ENCODE measurements at places on chromosomes 13 and 19. TPM values are rescaled to one million over a fixed set of nuclear protein-coding genes. Genes with fewer than 3 reads are reported as not detected.
A peak's percentile ranks its signal among the peaks of the same experiment; 100 is the strongest.

DNA sequence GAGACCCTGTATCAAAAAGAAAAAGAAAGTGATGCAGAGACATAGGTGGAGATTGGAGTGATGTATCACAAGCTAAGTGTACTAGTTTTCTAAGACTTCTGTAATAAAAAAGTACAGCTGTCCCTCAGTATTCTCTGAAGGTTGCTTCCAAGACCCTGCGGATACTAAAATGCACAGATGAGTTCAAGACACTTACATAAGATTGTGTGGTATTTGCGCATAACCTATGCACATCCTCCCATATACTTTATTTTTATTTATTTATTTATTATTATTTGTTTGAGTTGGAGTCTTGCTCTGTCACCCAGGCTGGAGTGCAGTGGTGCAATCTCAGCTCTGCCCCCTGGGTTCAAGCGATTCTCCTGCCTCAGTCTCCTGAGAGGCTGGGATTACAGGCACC, 13.6 kb upstream of the HAS1 start:
- no peak for DNase-seq

GRCh38 chr13:80727321-80727975, 386.5 kb upstream of the SPRY2 start:
- no peak for DNase-seq

DNA sequence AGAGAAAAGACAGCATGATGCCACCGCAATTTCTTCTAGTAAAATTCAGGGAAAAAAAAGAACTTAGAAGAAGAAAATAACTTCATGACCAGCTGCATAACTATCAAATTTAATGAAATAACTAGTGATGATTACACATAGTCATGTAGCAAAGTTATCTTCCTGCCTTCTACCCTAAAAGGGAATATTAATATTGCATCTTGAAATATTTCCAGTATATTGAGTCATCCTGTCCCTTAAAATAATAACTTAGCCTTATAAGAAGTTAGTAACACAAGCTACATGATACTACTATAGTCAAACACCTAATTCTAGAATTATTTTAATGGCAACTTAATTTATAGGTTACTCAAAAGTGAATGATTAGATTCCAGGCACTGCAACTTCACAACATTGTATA, 289.2 kb downstream of the KLF12 start:
- no peak for DNase-seq

- peak; percentile 82 for DNase-seq
Measured at GRCh38 chr19:58581227-58582141, 8.3 kb upstream of the MZF1 start.

DNA sequence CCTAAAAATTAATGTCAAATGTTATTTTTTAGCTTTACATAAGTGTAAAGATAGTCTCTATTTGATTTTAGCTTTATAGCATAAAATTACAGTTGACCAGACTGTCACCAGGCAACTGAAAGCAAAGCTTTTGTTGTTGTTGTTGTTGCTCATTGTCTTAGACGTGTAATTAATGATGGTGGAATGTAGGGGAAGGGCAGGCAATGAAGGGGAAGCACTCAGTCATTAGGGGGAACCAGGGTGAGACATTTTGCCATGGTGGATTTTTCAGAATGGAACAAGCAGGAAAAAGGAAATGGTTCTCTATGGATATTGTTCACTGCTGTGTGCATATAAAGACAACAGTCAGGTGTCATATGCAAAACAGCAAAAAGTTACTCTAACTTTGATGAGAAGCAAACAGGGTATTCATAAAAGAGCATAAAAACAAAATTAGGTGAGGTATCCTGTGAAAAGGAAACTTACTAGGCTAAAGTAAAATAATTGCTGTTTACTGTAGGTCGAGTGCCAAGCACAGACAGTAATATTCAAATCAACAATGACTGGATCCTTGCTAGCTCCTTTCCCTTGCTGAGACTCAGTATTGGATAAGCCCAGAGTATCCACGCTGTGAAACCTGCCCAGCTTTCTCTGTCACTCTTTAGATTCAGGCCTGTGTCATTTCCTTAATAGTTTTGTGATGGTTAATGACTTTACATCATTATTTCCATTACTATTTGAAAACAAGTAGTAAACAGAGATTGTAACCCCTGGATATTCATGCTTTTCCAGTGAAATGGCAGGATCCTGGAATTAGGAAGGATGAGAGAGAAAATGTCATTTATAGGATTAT, 110.5 kb downstream of the LRCH1 start:
- DNase-seq: no peak

- DNase-seq: no peak
Measured at GRCh38 chr13:38804061-38804460, 117.2 kb downstream of the FREM2 start.

- no peak for DNase-seq
Measured at GRCh38 chr19:52214241-52214640, 24.4 kb downstream of the PPP2R1A start.

- DNase-seq: no peak
Measured at GRCh38 chr13:95503662-95504061, 48.9 kb upstream of the CLDN10 start.

- DNase-seq: no peak
Measured at GRCh38 chr19:8973501-8974091, 36.6 kb downstream of the MUC16 start.

DNA sequence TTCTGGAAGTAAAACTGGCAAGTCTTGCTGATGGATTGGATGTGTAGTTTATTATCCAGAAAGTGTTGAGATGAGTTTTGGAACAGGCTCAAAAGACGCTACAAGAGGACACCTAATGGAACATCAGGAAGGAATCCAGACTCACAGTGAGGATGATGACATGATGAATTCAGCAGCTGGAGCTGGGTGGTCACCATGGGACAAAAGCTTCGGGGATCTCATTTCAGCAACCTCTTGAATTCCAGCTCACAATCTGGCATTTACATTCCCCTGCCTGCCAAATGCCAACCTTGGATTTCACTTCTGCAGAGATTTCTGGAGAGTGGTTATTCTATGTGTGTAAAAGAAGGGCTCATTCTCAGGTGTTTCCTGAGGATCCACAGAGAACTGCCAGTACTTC, 288.0 kb upstream of the TMTC4 start:
- no peak for DNase-seq

DNA sequence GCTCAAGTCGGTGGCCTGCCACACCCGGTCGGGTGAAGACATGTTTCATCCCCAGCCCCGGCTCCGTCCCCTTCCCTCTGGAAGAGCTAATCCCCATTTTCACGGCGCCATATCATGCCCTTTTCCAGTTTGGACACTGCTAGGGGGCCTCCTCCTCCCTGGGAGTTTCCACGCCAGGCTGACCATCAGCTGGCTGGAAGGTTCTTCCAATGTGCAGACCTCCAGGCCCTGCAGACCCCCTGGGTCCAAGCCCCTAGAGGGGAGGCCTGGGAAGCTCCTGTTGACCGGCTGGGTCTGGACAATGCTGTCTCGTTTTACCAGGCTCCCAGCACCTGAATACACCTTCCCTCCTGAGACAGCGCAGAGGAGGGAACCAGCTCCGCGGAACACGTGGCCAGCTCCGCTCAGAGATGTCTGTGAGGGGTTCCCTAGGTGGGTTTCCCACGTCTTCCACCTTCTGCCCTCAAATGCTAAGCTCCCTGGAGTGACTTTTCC, 44.7 kb upstream of the RANBP3 start:
- DNase-seq: no peak

DNA sequence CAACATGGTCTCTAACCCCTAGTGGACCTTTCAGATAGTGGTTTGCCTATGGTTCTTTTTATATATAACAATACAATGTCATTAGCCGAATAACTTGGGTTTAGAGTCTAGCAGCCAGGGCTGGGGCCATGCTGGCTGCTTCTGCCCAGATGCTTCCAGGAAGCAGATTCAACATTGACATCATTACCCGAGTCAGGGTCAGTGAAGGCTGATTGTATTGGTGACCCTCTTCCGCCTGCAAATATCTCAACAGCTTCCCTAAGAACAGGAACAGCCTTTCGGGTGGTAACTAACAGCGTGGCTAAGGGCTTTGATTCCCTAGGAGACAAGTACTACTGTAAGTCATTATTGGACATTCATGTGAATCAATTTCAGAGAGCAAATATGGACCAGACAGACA, 476.4 kb downstream of the UQCRFS1 start:
- no peak for DNase-seq

- DNase-seq: no peak
Measured at GRCh38 chr13:110306960-110307766, at the start of the genes COL4A1 and COL4A2. Gene COL4A1, minus strand, starts transcription at chr13:110307157. Its CDS starts 130 bp downstream, at chr13:110307027. Gene COL4A2, plus strand, starts transcription at chr13:110307284. Its CDS starts 620 bp downstream, at chr13:110307904.

GRCh38 chr13:40127476-40127875, 472.0 kb downstream of the COG6 start:
- DNase-seq: no peak

GRCh38 chr13:22235950-22236290, 565.0 kb downstream of the FGF9 start:
- DNase-seq: no peak

DNA sequence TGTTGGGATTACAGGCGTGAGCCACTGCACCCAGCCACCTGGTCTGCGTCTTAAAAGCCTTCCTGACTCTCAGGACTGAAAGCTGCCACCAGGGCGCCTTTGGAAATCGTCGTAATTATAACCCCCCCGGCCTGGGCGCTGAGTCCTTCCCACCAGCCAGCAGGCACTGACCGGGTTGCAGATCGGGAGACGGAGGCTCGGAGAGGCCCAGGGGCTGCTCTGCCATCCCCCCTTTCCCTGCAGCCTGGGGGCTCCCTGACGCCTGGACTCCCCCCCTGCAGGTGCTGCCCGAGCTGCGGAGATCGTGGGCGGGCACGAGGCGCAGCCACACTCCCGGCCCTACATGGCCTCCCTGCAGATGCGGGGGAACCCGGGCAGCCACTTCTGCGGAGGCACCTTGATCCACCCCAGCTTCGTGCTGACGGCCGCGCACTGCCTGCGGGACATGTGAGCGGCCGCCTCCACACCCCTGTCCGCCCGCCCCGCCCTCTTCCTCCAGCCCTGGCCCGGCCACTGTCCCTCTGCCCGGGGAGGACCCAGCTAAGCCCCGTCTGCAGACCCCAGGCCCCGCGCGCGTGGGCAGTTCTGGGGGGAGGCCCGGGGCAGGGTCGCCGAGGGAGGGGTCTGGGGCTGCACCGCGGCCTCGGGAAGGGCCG, 2.5 kb downstream of the PRTN3 start:
- DNase-seq: no peak

- no peak for DNase-seq
Measured at GRCh38 chr19:50943074-50943828, 9.6 kb downstream of the KLK5 start.

- DNase-seq: no peak
Measured at GRCh38 chr13:110877737-110878258, 37.1 kb downstream of the ANKRD10 start.

GRCh38 chr19:30696514-30696913, 324.3 kb downstream of the ZNF536 start:
- DNase-seq: no peak

DNA sequence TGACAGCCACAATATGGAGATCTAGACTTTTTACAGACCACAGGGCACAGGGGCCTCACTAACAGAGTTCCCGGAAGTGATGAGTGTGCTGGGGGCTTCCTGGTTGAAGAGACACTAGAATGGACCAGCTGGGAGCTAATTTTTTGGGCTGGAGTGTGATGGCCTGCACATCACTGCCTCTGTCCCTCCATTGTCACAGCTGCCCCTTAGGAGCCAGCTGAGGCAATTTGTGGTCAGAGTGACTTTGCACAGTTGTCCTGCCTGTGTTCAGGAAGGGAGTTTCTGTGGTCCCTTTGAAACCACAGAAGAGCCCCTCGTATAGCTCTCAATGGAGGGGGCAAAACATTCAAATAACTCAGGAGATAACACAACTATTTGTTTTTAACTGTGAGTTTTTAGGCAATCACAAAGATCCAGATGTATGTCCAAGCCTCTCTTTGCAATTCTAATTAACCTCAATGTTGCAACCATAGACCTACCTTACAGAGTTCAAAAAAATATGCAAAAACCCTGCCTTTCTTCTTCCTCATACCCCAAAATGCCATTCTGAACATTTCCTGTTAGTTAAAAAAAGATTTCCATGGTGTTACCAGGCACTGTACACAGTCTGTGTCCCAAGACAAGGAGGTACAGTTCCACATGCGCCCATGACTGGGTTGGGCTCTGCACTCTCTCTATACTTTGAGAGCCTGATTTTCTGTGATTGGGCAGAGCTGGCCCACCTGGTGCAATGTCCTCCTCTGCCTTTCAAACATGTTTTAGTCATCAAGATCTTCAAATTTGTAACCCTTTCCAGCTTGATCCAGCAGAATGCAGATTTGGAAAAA, 2.4 kb downstream of the ALOX5AP start:
- no peak for DNase-seq

GRCh38 chr13:80039000-80039399, 301.9 kb downstream of the SPRY2 start:
- no peak for DNase-seq

- DNase-seq: no peak
Measured at GRCh38 chr19:17420475-17420924, 653 bp downstream of the MVB12A start.

- no peak for DNase-seq
Measured at GRCh38 chr19:1108291-1109031, 4.7 kb downstream of the GPX4 start.

GRCh38 chr13:25001476-25002206, 94.3 kb upstream of the PABPC3 start:
- DNase-seq: no peak

- no peak for DNase-seq
Measured at GRCh38 chr13:109348519-109349258, 437.7 kb downstream of the IRS2 start.

GRCh38 chr13:76378767-76379166, 507.4 kb downstream of the KCTD12 start:
- no peak for DNase-seq

DNA sequence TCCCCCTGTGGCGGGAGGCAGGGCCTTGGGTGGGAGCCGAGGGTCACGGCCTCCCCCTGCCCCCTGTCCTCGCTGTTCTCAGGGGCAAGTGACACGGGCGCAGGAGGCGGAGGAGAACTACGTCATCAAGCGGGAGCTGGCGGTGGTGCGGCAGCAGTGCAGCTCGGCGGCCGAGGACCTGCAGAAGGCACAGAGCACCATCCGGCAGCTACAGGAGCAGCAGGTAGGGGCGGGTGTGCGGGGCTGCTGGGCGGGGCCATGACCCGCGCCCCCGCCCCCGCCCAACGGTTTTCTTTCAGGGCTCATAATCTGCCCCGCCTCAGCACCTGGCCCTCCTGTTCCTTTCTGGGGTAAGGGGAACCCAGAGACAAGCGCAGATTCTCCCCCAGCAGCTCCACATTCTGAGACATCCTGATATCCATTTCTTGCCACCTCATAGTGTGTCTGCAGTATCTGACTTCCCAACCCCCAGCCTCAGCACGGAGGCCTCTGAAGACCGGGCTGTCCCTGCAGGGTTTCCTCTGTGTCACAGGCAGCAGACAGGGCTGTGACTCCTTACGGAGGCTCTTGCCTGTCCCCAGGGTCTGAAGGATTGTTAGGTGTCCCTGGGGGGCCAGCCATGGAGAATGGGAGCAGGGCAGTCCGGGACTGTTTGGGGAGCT, 15.9 kb downstream of the PRR36 start:
- peak; percentile 76 for DNase-seq

Gene LHFPL6
- total RNA-seq: not detected

Gene ZNF135
- total RNA-seq: not detected

Gene KCTD12
- total RNA-seq: 0.07 TPM

Gene URAD
- total RNA-seq: not detected

Gene RGL3
- not detected for total RNA-seq

Gene CLASRP
- total RNA-seq: 12.1 TPM

Gene SIRT2
- 122 TPM for total RNA-seq

Gene GGACT
- 17.8 TPM for total RNA-seq

Gene LGALS7
- total RNA-seq: not detected

Gene ZNF799
- total RNA-seq: 4.6 TPM

Gene IL4I1
- total RNA-seq: 0.80 TPM

Gene KLK8
- total RNA-seq: not detected
